ENCODE measurements at places on chromosomes 4 and X.

GRCh38 chr4:152209772-152210493, 326.0 kb downstream of the FBXW7 start:
- no peak for DNase-seq

DNA sequence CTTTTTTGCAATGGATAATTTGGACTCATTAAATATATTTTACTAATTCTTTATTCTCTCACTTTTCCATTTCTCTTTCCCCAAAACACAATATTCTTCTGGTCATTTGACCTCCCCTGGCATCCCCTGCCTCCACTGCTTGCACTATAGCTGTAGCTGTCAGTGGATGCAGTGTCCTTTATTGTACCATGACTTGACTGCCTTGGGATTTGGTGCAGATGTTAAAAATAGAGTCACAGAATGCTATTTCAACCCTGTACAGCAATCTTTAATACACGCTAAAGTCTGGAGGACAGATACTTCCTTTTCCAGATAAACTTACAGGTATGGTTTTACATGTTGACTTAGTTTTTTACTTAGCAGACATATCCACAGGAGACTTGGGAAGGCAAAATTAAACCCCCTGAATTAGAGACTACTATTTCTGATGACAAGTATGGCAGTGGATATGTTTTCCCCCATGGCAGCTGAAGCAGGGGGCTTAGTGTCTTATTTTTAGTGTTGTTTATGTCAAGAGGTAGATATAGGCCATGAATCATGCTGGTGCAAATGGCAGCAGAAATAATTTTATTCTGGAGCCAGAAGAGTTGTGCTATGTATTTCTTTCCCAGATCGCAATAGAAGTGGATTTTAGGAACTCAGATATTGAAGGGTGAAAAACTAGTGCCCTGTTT, 461.4 kb downstream of the NAF1 start:
- DNase-seq: no peak

DNA sequence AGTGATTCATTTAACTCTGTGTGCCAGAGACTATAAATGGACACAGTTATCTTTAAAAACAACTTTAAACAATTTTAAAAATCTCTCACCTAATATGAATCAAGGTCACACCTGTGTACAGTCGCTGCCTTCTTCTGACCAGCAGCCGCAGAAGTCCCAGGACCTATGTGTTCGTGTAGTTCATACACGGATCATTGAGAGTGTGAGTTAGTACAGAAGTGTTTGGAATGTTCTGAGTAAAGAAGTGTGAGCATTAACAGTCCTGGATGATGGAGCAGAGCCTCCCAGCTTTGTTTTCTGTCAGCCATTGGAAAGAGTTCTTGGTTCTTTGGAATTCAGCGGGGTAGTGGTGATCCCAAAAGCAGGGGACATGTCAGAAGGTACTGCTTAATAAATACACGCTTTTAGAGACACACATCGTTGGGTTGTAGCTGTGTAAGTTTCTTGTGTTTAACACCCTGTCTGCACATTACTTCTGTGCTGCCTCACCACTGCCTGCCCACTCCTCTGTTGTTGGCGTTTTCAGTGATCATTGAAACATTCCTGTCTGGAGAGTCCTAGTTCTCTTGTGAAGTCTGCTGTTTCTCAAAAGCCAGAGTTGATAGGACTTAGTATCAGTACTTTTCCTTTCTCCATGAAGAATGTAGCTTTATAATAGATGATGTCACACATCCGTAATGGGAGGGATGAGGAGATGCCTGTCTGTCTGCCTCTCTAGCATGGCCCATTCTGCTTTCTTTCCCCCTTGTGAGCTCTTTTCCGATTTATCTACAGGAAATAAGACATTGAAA, 90.6 kb downstream of the PTTG2 start:
- DNase-seq: no peak

GRCh38 chr4:25847329-25847728, 15.5 kb downstream of the SEL1L3 start:
- no peak for DNase-seq

DNA sequence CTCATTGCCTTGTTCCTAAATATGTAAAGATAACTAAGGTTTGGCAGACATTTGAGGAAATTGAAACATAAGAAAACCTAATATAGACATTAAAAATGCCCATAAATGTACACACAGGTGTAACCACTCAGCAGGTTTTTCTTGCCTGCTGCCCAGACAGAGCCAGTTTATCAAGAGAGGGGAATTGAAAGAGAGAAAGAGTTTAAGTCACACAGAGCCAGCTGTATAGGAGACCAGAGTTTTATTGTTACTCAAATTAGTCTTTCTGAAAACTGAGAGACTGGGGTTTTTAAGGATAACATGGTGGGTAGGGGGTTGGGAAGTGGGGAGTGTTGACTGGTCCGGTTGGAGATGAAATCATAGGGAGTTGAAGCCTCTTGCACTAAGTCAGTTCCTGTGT, 119.0 kb downstream of the CFAP299 start:
- DNase-seq: no peak

DNA sequence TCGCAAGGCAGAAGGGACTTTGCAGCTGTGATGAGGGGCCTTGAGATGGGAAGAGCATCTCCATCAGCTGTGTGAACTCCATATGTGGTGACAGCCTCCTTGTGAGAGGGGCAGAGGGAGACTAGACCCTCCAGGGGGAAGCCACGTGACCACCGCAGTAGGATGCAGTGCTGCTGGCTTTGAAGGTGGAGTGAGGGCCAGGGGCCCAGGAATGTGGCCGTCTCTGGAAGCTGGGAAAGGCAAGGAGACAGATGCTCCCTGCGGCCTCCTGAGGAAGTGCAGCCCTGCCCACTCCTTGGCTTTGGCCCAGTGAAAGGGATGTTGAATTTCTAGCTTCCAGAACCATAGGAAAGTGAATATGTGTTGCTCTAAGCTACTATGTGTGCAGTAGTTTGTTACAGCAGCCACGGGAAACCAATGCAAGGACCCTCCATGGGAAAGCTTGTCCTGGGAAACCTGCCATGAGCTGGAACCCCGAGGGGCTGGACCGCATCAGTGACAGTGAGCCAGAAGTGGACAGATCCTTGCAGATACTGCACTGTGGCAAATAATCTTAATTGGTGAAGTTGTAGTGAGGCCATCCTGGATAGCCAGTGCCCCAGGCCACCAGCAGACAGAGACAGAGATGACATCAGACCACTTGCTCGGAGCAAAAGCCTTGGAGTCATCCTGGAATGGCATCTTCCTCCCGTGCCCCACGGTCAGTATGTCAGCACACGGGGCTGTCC, 35.4 kb upstream of the SORCS2 start:
- peak; percentile 11 for DNase-seq

- peak; percentile 61 for DNase-seq
Observed at GRCh38 chrX:49915361-49916222, 6.8 kb upstream of the CLCN5 start.

DNA sequence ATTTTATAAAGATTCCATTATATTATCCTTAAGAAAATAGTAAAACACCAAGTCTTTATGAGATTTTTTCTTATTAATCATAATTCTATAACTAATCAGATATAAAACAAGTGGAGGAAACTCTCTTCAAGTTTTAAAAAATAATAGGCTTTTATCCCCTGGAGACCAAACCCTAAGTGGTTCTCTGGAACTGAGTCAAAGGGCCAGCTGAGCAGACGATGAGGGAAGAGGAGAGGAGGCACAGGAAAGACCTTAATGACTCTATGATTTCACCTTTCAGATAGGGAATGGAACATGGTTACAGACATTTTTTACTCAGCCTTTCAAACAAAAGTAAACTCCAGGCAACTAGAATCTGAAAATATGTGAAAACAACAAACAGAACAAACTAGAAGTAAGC, 201.8 kb downstream of the SLC39A8 start:
- no peak for DNase-seq

- no peak for DNase-seq
Observed at GRCh38 chrX:93528917-93529316, 144.5 kb downstream of the NAP1L3 start.

DNA sequence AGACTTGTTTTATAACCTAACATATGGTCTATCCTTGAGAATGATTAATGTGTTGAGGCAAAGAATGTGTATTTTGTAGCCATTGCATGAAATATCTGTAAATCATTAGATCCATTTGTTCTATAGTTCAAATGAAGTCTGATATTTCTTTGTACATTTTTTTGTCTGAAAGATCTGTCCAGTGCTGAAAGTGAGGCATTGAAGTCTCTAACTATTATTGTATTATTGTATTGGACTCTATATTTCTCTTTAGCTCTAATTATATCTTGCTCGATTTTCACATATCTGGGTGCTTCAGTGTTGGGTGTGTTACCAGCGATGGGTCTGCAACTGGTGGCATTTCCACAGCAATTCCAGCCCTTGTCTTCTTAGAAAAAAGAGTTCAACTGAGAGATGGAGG, 76.0 kb downstream of the PBDC1 start:
- no peak for DNase-seq

- no peak for DNase-seq
Observed at GRCh38 chr4:68338625-68339024, 11.3 kb downstream of the YTHDC1 start.

DNA sequence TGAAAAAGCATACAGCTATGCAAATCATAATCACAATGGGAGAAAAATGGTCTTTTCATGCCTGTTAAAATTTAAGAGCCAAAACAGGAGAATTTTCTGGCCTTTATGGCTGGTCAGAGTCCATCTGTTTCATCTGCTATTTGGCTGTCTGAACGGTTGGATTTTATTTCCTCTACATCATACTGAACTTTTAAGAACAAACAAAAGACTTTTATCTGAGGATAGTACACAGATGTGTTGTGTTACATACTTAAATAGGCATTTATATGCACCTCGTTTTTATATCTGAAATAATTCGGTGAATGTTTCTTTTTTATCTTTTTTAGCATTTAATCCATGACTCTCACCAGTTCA, 18.0 kb upstream of the WWC2 start:
- DNase-seq: no peak

GRCh38 chrX:100341142-100341510, 68.9 kb downstream of the PCDH19 start:
- no peak for DNase-seq

GRCh38 chr4:5999830-6000365, 18.3 kb downstream of the C4orf50 start:
- no peak for DNase-seq

GRCh38 chr4:23269566-23269965, 576.8 kb downstream of the GBA3 start:
- DNase-seq: no peak

- no peak for DNase-seq
Observed at GRCh38 chr4:102683881-102684609, 76.7 kb downstream of the MANBA start.

GRCh38 chrX:40996886-40997530, 88.2 kb upstream of the USP9X start:
- DNase-seq: no peak

GRCh38 chr4:127237581-127237980, 395.2 kb upstream of the INTU start:
- no peak for DNase-seq

DNA sequence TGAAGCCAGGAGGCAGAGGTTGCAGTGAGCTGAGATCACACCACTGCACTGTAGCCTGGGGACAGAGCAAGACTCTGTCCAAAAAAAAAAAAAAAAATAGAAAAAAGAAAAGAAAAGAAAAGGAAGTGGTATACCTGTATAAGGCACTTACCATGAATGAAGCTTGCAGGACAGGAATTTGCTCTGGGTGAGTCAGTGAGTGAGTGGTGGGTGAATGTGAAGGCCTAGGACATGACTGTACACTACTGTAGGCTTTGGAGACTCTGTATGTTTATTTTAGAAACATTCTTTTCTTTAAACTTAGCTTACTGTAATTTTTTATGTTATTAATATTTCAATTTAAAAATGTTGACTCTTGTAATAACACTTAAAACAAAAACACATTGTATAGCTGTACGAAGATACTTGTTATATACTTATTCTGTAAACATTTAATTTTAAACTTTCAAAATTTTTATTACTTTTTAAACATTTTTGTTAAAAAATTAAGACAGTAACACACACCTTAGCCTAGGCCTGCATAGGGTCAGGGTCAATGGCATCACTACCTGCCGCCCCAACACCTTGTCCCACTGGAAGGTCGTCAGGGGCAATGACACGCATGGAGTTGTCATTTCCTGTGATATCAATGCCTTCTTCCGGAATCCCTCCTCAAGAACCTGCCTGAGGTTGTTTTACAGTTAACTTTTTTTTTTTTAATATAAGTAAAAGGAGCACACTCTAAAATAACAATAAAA, 78.7 kb downstream of the CLNK start:
- no peak for DNase-seq

- no peak for DNase-seq
Observed at GRCh38 chr4:104424989-104425388, 69.7 kb downstream of the CXXC4 start.

DNA sequence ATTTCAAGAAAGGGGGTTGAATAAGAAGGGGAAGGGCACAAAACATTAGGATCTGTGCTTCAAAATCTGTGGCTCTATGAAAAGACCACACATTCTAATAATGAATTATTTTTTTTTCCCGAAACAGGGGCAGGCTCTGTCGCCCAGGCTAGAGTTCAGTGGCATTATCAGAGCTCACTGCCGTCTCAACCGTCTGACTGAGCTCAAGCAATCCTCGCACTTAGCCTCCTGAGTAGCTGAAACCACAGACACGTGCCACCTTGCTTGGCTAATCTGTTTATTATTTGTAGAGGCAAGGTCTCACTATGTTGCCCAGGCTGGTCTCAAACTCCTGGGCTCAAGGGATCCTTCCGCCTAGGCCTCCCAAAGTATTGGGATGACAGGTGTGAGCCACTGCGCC, 33.4 kb downstream of the ACSL1 start:
- DNase-seq: no peak

GRCh38 chrX:20374900-20375438, 108.3 kb upstream of the RPS6KA3 start:
- no peak for DNase-seq

DNA sequence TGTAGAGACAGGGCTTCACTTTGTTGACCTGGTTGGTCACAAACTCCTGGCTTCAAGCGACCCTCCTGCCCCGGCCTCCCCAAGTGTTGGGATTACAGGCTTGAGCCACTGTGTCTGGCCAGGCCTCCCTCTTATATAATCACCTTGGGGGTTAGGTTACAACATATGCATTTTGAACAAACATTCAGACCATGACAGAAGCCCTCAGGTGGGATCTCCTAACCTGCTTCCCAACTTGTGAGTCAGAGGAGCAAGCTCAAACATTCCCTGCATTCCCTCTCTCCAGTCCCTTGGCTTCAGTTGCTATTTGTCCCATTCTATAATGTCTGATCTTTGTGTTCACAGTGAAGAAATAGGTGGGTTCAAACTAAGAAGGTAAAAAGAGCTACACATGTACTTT, 76.5 kb upstream of the NRK start:
- no peak for DNase-seq

DNA sequence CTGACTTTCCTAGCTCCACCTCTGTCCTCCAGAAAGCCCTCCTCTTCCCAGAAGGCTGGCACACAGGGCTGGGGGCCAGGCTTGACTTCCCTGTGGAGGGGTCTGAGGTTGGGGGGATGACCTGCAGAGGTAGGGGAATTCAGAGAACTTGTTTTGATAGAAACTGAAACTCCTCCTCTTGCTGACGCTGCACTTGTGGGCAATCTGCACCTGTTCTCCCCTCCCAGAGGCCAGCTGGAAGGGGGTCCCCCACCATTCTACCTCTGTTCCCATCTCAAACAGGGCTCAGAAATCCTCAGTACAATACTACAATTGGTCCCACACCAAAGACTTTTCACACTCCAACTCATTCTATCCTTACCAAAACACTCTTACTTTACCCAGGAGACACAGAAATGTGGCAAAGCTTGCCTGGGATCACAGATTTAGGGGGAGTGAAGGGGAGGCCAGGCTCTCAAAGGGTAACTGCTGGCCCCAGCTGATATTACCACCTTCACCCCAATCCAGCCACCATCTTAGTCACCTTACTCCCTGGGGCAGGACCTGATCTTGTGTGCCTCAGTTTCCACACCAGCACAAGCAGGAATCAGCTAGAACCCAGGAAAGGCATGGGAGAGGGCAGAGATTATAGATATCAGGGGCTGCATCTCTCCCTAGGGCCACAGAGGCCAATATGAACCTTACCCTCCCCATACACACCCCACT, 18.5 kb downstream of the OTUD5 start:
- peak; percentile 88 for DNase-seq
